Right renal pelvis (tissue), 4 donors: ENCODE measurements at places on chromosomes 6 and 20.

- DNase-seq, result no peak
These were observed 413.7 kb downstream of the QKI start for GRCh38 chr6:163828038-163828795.

GRCh38 chr6:842141-842540, 149.2 kb upstream of the EXOC2 start:
- no peak for DNase-seq

DNA sequence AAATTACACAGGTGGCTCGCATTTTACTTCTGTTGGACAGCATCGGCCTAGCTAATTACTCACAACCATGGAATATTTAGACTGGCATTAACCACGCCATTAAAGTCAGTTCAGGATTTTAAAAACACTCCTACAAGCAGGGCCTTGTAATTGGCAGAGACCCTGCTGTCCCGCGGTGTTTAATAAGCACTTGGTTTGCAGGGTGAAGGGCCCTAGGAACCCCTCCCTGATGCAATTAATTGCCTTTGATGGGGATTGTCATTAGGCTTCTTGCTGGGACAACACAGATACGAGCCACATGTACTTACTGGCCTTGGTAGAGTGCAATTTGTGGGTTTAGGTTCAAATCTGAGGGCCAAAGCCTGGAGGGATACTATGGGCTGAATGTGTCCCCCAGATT, 7.8 kb upstream of the VSTM2L start:
- DNase-seq, result no peak

DNA sequence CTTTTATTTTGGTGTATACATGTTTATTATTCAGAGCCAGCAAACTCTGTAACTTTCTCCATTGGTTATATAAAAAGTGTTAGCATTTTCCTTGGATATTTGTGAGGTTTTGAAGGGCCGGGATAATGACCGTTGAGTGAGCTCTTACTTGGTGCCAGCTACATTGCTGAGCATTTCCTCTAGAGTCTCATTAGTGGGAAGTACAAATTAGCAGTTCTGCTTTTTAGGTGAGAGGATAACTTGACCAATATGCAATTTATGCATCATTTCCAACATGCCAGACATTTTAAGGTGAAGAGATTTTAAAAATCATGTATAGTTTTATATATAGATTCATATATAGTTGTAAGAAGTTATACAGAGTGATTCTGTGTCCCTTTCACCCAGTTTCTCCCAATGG, 84.3 kb downstream of the CARMIL1 start:
- DNase-seq, result no peak

DNA sequence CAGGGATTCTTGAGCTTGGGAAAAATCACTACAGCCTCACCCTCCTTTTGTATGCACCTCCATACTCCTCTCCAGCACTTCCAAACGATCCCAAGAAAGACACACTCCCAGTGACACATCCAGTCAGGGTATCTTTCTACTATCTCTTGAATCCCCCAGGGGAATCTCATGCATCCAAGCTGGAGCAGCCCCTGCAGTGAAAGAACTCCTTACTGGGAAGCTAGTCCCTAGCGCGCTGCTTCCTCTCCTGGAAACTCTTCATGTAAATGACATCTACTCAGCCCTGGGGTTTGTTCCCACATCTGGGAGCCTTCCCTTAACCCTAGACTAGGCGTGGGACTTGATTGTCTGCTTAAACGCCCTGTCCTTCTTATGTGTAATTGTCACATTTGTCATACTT, 329.1 kb upstream of the QKI start:
- no peak for DNase-seq

DNA sequence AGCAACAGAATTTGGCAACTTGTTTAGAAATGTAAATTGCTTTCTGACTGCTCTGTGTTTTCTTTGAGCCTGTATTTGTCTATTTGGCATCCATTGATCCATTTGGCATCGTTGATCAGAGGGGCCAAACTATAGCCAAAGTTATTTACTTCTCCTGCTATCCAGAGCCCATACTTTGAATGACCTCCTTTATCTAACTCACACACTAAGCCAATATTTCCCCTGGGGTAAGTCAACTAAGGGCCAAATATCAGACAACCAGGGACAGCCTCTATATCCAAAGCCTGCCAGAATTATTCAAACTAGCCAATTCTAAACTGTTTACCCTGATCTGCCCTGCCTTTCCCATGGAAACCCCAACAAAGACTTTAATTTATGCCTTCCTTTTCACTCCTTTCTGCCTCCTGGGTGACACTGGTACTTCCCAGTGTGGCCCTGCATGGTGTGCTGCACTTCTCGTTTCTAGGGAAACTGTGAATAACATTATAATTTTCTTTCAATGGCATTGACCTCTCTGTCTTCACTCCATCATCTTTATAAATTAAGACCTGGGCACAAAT, 19.8 kb upstream of the ZNF184 start:
- DNase-seq, result no peak

GRCh38 chr6:17790489-17790888, 83.8 kb upstream of the NUP153 start:
- no peak for DNase-seq

- DNase-seq, result no peak
These were observed 49.7 kb upstream of the FRMD1 start for GRCh38 chr6:168128631-168129291.

- DNase-seq, result no peak
These were observed 121.3 kb upstream of the CST7 start for GRCh38 chr20:24827603-24828295.

DNA sequence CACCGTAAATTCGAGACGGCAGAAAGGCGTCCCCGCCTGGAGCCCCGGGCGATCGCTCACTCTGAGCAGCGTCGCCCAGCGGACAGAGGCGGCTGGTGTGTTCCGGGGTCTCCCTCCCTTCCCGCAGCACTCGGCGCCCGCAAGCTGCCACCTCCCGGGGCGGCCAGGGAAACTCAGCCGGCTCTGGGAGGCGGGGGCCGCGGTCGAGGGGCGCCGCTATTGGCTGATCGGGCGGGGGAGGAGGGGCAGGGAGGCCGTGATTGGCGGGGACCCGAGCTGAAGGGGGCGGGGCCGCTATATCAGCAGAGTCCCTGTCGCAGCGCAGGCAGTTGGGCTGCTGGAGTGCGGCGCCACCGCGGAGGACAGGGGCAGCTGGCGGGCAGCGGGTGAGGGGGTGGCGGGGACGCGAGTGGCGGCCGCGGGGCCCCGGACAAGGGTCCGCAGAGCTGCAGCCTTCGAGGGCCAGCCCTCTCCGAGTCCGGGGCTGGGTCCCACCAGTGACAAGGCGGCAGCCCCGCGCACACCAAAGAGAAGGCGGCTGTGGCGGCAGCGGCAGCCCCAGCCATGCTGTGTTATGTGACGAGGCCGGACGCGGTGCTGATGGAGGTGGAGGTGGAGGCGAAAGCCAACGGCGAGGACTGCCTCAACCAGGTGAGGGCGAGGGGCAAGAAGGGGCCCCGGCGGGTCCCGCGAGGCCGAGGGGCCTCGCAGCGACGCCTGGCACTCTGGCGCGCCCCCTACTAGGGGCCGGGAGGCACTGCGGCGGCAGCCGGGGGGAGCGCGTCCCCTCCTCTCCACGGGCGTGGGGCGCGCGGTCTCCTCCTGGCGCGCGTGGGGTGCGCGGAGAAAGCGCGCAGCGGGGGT, at the start of gene MYLIP:
TSS of gene MYLIP (plus strand) at position 328 of the 864 bp plus-strand sequence. CDS start at position 565, 237 bp downstream.
- peak; percentile 89 for DNase-seq

DNA sequence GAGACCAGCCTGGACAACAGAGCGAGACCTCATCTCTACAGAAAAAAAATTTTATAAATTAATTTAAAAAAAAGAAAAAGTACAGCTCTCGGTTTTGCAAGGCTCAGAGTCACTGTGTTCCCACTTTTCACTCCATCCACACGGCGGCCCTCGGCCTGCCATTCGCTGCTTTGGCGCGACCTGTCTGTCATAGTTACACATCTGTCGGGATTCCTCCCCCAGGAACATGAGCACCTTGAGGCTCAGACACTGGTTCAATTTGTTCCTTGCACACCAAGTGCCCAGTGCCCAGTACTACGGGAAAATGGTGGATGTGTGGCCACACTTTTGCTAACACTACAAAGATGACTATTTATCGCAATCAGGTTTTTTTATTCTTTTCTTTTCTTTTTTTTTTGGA, 8.4 kb downstream of the CTSZ start:
- DNase-seq, result no peak

DNA sequence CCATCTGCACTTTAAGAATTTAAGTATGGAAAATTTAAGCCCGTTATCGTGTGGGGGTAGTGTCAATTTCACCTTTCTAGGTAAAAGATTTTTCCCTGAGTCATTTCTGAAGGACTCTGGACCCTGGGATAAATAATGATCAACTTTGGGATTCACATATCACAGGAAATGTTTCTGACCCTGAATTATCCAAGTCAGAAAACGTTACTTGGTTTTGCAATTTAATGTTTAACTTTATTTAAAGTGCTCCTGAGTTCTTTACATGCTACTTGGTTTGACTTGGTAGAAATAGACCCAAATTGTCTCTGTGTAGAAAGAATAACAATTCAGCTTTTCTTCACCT, 1.5 kb upstream of the SLC17A3 start:
- no peak for DNase-seq

- DNase-seq, result no peak
These were observed 142.0 kb upstream of the SOX4 start for GRCh38 chr6:21451546-21452013.

DNA sequence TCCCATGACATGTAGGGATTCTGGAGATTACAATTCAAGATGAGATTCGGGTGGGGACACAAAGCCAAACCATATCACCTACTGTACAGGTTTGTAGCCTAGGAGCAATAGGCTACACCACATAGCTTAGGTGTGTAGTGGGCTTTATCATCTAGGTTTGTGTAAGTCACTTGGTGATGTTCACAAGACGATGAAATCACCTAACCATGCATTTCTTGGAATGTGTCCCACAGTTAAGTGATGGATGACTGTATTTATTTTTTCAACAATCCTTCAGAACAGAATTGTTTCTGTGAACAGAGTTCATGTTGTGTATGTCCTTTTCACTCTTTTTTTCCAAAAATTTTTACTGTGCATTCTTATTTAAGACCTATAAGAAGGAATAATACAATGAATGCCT, 76.1 kb downstream of the DTD1 start:
- DNase-seq, result no peak

GRCh38 chr6:164579035-164579434, 730.4 kb downstream of the C6orf118 start:
- no peak for DNase-seq

DNA sequence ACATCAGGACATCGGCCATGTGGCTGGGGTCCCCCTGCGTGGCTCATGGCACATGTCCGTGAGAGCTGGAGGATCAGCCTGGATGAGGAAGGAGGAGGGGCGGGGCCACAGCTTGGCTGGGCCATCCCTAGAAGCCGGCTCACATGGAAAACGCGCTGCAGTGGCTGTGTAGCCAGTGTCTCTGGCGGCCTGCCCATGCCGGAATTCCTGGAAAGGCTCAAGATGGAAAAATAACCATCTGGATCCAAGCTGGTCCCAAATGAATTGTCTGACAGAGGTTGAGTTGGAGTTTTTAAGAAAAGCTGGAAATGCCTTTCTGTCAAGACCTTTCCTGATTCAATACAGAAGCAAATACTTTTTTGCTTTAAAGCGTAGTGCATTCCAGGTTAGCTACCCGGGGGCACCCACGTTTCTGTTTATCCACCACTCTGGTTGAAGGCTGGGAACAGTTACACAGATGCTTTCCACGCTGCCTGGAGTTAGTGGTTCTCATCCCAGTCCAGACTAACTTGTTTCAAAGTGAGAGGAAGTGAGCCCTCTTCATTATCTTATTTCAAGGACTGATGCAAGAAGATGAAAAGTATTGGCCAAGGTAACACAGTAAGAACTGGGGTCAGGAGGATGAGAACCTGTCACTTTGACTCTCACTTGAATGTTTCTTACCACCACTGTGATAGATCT, 99.0 kb downstream of the GMPR start:
- peak; percentile 77 for DNase-seq

GRCh38 chr6:44194326-44194725, 22.4 kb upstream of the MYMX start:
- no peak for DNase-seq

GRCh38 chr6:7726416-7727085, 652 bp downstream of the BMP6 start:
- no peak for DNase-seq

- no peak for DNase-seq
These were observed 94.5 kb upstream of the BTN3A2 start for GRCh38 chr6:26270486-26270861.

DNA sequence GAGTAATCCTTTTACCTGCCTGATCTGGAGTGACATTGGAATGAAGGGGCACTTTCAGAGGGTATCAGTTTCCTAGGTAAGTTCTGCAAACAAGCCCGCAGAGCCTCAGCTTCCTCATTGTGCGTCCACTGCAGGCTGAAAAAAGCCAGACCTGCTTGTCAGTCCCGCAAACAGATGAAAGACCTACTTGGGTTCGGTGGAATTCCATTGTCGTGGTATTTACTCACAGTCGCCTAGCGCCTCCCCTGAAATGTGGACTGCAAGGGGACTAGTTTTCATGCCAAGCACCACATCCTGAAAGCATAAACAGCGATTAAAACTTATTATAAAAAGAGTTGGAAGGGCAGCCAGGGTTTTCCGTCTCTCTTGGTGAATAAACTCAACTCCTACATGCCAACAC, 121.5 kb downstream of the PAX1 start:
- no peak for DNase-seq

- DNase-seq, result no peak
These were observed 20.2 kb downstream of the STAU1 start for GRCh38 chr20:49167811-49168507.

GRCh38 chr6:31359581-31359980, 2.6 kb upstream of the HLA-B start:
- DNase-seq, result no peak

DNA sequence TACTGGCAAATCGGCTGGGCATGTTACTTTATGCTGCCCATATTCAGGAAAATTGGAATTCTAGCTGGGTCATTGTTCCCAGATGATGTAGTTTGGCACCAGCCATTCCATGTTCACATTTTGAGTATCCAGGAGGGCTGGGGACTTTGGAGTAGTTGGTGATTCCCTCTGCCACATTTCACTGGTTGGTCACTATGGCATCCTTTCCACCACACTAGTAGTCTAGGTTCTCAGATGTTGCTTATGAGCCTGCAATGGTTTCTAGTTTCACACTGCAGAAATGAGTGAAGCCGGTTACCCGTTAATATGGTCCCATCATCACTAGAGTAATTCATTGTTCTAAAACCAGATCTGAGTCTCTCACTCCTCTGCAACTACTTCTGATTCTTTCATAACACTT, 4.6 kb downstream of the PTPN1 start:
- no peak for DNase-seq

- DNase-seq, result no peak
These were observed 58.6 kb upstream of the OLIG3 start for GRCh38 chr6:137552809-137553208.

GRCh38 chr6:105726902-105727655, 324.2 kb upstream of the PREP start:
- no peak for DNase-seq

- DNase-seq, result no peak
These were observed 600 bp downstream of the XPO5 start for GRCh38 chr6:43575105-43575771.

GRCh38 chr6:4287811-4288244, 152.5 kb upstream of the ECI2 start:
- no peak for DNase-seq

GRCh38 chr6:30096829-30097228, 16.1 kb downstream of the TRIM31 start:
- DNase-seq, result no peak

GRCh38 chr20:19850198-19850533, 92.1 kb downstream of the RIN2 start:
- DNase-seq, result no peak
